Osteocyte (in vitro differentiated cells): ENCODE measurements at places on chromosomes 4 and X.

GRCh38 chrX:63506320-63506719 is 155.2 kb upstream of the SPIN4 start:
- DNase-seq, result no peak

DNA sequence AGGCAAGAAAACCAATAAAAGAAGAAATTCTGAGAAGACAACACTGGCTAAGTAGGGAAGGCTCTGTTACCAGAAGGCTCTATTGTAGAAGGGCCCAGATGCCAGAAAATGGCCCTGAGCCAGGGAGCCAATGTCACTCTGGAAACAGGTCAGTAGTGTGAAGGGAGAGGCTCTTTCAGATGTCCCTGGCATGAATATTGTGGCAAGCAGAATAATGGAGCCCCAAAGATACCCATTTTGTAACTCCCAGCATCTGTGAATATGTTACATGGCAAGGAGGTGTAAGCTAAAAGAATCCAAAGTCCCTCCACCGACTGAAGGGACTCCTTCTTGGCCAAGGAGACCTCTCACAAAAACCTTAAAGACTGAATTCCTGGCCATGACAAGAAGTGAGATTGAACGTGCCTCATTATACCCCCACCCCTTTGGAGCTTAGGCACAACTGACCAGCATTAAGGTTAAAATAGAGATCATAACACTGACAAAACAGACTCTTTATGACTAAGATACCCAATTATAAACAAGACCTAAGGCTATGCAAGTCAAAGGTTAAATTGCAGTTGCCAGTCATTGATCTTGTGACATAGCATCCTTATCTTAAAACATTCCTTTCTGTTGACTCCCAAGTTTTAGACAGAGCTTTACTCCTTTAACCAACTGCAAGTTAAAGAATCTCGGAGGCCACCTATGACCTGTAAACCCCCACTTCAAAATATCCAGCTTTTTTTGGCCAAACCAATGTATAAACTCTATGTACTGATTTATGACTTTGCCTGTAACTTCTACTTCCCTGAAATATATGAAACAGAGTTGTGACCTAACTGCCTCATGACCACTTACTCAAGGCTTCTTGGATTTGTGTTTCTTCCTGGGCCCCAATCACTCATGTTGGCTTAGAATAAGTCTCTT is 42.2 kb upstream of the SMIM10 start:
- DNase-seq, result no peak

GRCh38 chrX:94932278-94932965 is 1258.4 kb downstream of the FAM133A start:
- DNase-seq, result no peak

GRCh38 chr4:114701491-114701890 is 102.9 kb downstream of the UGT8 start:
- DNase-seq, result no peak

GRCh38 chr4:153081006-153081580 is 123.2 kb upstream of the TRIM2 start:
- peak; percentile 56 for DNase-seq

DNA sequence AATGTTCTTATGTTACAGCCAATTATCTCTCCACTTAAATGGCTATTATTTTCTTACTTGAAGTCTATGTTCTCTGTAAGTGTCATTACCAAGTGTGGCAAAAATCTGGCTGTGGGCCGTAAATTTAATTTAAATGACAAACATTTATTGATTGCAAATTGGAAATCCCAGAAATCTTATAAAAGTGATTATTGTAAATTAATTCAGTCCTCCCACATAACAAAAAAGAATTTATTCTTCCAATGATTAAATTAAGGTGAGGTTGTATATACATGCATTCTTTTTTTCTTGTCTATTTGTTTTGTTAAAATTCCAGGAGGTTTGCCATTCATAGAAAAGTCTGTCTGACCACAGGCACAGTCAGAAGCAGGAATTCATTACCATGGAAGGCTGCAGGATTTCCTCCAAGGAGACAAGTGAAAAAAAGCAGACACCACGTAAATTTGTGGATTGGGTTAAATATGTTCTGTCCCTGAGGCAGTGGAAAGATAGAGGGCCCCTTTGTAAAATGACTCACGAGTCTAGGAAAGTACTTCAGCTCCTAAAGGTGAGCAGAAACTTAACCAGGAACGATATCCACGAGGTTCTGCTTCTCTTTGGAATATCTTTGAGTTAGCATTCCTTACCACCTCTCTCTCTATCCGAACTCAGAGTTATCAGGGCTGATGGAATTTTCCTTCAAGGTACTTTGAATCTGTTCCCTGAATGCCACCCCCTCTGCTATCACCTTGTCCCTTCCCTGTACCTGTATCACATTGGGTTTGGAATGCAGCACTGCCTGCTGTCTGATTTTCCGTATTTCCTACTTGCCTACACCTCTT is 10.7 kb downstream of the PPARGC1A start:
- DNase-seq, result no peak

DNA sequence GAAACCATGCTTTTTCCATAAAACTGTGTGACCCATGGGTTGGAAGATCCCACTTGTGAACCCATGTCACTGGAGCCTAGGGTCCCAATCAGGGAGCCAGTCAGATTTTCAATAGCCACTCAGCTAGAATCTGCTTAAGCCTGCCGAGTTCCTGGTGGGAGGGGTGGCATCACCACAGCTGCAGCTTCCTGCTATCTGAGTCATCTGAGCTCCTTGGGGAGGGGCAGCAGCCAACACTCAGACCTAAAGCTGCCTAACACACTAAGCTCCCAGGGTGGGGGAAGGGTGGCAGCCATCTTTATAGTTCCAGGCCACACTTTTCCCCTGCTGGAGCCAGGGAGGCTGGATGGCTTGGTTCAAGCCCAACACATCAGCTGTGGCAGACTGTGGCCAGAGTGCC is 350.1 kb downstream of the C4orf33 start:
- no peak for DNase-seq

DNA sequence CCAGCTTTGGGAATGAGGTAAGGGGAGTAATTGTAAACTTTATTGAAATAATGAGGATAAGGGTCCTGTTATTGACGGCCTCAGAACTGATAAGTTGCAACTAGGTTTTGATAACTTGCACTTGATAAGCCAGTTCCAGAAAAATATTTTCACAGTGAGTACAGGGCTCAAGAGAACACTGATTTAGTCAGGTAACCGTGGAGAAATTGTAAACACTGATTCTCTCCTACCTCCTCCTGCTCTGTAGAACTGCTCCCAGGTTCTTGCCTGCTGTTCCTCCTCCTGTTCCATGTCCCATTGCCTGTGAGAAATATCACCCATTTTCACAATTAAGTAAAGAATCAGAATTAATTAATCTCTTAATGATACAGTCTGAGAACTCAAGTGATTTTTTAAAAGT is 55.0 kb upstream of the CXXC4 start:
- DNase-seq, result no peak

DNA sequence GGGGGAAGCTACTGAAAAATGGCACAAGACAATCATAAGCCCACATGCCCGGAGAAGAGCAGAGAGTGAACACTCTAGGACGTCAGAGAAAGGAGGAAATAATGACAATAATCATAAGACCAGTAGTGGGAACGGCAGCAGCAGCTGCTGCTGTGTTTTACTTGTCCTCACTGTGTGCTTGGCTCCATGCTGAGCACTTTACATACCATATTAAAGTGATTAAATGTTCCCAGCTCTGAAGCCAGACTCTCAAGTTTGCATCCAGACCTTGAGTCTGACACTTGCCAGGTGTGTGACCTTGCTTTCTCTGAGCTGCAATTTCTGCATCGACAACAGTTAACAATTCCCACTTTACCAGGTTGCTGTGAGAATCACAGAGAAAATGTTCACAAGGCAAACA is 255.4 kb downstream of the SPANXN1 start:
- no peak for DNase-seq

DNA sequence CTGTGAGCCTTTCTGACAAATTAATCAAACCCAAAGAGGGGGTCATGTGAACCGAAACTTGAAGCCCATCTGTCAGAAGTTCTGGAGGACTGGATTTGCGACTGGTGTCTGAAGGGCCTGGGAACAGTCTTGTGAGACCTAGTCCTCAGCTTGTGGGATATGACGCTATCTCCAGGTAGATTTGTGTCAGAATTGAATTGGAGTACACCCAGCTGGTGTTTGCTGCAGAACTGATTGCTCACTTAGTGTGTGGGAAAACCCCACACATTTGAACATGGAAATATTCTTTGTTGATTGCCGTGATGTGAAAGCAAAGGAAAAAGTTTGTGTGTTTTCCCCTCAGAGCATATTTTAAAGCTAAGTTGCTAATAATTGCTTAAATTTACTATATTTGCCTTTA is 30.3 kb upstream of the TMSB15B start:
- DNase-seq, result no peak

DNA sequence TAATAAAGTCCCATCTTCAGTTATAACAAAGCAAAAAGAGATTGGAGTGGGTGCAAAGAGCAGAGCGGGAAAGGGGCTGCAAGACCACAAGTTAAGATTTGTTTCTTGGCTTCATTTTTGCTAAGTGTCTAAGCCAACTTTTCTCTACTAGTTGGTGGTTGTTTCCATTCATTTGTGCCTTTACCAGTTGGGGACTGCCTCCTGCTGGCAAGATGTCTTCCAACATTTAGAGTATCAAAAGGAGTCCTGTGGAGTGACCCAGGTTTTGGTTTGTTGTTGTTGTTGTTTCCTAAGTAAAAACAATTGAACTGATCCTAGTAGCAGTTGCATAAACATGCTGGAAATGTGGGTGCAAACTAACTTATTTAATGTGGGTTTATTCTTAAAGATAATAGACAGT is 121.1 kb downstream of the SPATA18 start:
- no peak for DNase-seq

DNA sequence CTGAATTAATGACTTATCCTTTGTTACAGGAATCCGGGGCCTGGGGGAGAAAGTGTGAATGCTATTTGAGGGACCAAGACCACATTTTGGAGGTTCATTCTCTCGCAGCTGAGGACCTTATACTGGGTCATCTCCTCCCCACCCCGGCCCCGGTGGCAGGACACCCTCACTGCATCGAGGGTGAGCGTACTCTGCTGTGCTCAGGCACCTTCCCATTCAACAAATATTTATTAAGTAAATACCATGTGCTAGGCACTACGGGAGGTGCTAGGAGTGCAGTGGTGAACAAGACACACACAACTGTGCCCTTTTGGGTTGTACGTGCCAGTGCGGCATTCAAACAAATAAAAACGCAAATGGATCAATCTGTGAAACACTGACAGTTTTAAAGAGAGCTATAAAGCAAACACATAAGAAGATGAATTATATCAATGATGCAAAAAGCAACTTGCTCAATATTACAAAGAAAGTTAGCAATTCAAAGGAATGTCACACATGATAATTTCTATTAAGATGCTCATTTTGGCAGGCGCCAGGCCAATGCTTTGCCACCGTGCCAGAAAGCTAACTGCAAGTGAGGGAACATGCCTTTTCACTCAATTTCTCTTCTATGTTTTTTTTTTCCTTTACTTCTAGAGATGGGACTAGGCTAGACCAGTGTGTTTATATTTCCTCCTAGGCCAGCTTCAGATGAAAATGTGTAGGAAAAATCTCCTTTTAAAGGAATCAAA is 24.6 kb downstream of the ADGRG2 start:
- no peak for DNase-seq

- no peak for DNase-seq
Measured at GRCh38 chr4:54971474-54971950, 153.9 kb downstream of the KDR start.

GRCh38 chr4:123666486-123666885 is 269.9 kb downstream of the SPRY1 start:
- DNase-seq, result no peak

DNA sequence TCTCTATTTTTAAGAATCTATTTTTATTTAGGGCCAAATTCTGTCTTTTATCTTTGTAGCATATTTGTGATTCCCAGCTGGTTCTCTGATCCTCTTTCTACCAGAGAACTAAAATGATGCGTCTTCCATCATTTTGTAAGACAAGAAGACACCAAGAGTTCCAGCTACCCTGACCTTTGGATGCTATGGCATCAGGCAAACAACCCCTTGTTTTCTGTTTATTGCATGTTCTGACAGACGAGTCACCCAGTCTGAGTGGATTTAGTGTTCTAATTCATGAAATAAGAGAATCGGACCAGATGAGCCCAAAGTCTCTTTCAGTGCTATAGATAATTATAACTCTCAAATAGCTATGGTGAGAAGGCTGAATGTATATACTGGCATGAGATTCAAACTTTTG is 69.7 kb downstream of the ZFYVE28 start:
- no peak for DNase-seq

- DNase-seq, result no peak
Measured at GRCh38 chr4:7531640-7531994, 96.9 kb upstream of the PSAPL1 start.

DNA sequence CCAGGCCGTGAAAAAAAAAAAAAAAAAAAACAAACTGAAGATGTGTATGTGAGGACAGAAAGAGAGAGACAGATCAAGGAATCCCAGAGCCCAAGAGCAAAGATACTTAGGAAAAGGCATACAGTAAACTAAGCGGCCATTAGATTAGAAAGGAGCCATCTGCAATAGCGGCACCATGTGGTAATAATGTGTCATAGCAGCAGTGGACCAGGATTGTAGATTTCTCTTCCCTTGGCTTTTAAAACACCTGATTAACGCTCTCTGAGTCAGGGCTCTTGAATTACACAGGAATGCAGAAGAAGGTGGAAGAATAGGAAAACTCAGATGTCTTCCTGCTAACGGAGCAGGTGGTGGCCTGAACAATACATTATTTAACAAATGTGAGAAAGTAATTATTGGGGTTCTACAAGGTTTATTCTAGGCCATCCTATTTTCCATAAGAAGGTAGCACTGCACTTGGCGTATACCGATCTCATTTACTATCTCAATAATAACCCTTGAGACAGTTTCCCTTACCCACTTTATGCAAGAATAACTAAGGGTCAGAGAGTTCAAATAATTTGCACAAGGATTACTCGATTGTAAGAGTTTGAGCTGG is 182.7 kb downstream of the KCNIP4 start:
- DNase-seq, result no peak

- DNase-seq, result no peak
Measured at GRCh38 chrX:39821709-39822095, 276.1 kb downstream of the BCOR start.

GRCh38 chr4:53919535-53919934 is 144.9 kb downstream of the CHIC2 start:
- DNase-seq, result no peak

GRCh38 chr4:46389301-46389775 is 590 bp downstream of the GABRA2 start:
- DNase-seq, result no peak

GRCh38 chrX:152640034-152640818 is 2.5 kb downstream of the GABRQ start:
- peak; percentile 69 for DNase-seq

DNA sequence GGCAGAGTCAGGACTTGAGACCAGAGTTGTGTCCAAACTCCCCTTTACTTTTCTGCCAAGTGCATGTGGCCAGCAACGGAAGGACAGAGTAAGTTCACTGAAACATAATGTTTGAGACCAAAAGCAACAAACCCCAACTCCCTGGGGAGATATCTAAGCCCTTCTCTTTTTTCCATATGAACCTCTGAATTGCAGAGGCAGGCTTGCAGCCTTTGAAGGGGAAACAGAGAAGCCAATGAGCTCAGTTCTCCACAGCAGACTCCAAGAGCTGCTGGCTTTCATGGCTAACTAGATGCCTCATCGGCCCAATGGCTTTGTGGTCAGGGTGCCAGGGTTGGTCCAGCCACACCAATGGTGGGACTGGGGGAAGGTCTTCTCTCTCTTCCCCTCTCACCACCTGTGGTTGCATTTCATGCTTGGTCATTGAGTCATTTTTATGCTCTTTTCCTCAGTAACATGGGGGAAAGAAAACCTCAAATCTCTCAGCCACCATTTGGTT is 34.0 kb downstream of the STARD8 start:
- DNase-seq, result no peak
